ENCODE measurements at places on chromosomes 12 and 14.

GRCh38 chr12:110012659-110013058, 13.4 kb downstream of the ANKRD13A start:
- DNase-seq, result no peak

DNA sequence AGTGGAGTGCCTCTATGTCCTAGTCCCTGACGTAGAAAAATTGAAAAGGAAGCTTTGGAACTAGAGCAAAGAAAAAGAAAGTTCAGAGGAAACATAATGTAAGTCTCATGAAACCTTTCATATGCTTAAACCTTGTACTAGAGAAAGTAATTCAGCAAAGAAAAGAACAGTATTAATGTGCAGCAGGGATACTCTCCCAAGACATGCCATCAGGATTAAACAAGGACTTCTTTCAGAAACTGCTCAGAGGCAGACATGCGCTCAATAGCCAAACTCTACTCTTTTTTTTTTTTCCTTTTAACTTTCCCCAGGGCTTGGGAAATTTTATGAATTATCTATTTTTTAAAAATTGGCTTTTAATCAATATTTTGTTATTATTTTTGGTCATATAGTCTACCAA, 7.1 kb upstream of the ASB8 start:
- no peak for DNase-seq

DNA sequence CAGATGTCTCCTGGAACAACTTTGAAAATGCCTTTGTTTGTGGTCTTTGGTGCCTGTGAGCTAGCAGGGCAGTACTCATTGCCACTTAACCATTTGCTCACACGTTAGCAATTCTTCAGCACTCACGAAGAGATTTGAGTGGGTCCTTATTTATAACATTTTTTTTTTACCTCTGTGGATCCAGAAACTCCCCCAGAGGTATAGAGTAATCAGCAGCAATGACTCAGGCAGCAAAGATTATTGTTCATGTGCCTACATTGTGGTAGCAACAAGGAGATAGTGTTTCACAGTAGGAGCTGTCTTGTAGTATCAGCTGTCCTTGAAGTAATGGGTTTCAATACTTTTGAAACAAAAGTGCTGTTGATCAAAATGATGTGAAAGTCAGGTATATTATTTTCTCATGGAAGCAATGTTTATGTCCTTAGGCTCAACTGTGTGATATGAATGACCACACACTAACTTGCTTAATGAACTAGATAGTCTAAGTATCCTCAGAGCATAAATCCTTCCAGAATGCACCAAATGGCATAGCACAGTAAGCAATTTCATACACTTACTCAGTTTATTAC, 304.1 kb downstream of the EGLN3 start:
- DNase-seq, result no peak

GRCh38 chr14:37252434-37252833, 54.7 kb downstream of the MIPOL1 start:
- no peak for DNase-seq

DNA sequence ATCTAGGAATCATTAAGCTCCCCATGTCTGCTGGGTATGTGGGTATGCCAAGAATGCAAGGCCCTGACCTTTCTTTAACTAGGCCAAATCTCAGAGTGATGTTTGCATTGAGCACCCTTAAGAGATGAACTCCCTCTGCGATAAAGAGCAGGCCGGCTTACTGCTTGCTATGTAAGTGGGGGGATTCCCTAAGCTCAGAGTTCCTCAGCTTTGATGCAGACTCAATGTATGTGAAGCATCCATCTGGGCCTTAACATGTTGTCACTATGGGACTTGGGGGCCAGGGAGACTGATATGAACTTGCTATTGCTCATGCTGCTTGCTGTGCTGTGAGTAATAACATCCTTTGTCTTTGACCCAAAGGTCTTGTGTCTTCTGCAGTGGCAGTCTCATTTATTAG, 149.7 kb downstream of the C12orf75 start:
- no peak for DNase-seq

DNA sequence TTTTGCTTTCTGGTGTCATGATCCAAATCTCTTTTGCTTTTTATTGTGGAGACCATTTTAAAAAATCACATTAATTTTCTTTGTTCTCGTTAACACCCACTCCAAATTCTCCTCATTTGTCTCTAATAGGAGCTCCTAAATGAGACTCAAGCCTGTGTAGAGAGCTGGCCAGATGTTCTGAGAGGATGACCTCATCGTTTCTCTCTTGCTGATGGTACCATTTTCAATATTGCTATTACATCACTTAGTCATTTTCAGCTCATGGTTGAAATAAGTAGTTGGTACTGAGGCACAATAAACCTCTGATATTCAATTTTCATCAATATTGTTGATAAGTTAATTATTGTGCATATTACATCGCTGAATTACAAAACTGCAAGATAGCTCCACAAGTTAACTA, 31.5 kb downstream of the SPTB start:
- no peak for DNase-seq

DNA sequence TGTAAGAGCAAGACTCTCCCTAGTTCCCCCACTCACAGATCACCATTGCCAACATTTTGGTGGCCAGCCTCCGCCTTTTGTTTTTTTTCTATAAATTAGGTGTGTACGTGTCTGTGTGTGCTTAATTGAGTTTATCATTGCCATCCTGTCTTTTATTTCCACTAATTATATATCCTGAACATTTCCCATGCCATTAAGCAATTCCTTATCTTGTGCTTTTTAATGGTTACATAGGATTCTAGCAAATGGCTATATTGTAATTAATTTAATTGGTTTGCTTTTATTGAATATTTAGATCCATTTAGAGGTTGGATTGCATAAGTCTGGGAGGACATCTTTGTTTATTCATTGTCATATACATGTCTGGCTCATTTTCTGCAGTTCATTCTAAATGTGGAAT, 107.3 kb upstream of the RTL1 start:
- no peak for DNase-seq

GRCh38 chr14:57816568-57817284, 49.2 kb downstream of the SLC35F4 start:
- no peak for DNase-seq

- no peak for DNase-seq
Observed at GRCh38 chr12:18849080-18849479, 111.2 kb downstream of the CAPZA3 start.

DNA sequence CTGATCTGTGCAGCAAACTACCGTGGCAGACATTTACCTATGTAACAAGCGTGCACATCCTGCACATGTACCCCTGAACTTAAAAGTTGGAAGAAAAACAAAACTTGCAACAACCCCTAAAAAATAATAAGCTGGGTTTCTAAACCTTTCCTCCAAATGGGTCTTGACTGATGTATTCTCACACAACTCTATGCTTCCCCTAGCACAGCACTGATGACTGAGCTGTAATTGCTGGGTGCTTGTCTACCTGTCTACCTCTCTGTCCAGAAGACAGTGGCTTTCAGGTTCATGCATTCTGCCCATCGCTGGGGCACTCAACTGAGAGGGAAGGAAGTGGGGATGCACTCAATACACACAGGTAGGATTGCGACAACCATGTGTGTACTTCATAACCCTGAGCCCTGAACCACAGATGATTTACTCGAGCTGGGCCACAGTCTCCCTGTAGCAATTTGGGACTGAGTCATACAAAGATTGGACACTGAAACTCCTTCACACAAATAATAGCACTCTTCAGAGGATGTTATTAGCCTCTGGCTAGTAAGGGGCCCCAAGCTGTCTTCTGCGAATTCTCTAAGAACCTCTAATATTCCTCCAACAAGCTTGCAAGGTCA, 44.8 kb upstream of the TMPO start:
- DNase-seq, result no peak

GRCh38 chr14:55333711-55334485, 62.7 kb downstream of the FBXO34 start:
- no peak for DNase-seq

GRCh38 chr14:66273261-66273832, 212.8 kb upstream of the CCDC196 start:
- DNase-seq, result no peak

GRCh38 chr12:45232146-45232755, 16.4 kb downstream of the ANO6 start:
- no peak for DNase-seq

All from activated CD4-positive, CD25-positive, alpha-beta regulatory T cell treated with anti-CD3 and anti-CD28 coated beads, Interleukin-2, amount 50 U/mL, for 72 hours (primary cell).